ENCODE measurements at places on chromosomes 2 and 18.

- peaks cover 10% of the 10 kb centered on the region for H3K4me1 ChIP-seq
- no peaks in the 10 kb centered on the region for H3K27me3 ChIP-seq
- H3K27ac ChIP-seq: peak overlapping the region; percentile 31
- H3K36me3 ChIP-seq: peaks cover 2% of the 10 kb centered on the region
Measured at GRCh38 chr2:102749938-102750337, 11.9 kb upstream of the TMEM182 start.

DNA sequence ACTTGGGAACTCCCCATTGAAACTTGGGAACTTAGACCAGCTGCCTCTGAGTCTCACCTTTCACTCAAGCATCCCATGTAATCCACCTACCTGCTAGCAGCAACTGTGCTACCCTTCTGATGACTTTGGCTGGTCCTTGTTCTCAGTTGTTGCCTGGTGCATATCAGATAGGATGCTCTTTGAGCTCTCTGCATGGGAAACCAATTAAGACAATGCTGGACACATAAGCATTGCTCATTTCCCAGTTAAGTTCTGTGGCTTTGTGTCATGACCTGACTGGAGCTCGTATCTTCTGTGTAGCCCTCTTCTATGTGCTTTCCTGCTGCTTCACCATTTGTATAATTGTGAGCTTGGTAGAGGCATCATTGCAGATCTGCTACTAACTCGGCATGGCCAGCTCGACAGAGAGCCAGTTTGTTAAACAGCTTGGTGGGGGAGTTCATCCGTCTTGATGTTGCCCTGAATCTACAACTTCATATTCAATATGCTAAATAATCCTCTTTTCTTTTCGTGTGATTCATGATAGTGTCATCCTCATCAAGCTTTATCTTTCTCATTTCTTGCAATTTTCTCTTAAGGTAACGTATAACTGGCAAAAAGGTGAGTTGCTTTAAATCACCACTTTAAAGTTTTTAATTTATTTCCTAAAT, 447.5 kb upstream of the SLC14A2 start:
- H3K27me3 ChIP-seq: no peaks in the 10 kb centered on the region
- H3K27ac ChIP-seq: no peak overlapping the region

DNA sequence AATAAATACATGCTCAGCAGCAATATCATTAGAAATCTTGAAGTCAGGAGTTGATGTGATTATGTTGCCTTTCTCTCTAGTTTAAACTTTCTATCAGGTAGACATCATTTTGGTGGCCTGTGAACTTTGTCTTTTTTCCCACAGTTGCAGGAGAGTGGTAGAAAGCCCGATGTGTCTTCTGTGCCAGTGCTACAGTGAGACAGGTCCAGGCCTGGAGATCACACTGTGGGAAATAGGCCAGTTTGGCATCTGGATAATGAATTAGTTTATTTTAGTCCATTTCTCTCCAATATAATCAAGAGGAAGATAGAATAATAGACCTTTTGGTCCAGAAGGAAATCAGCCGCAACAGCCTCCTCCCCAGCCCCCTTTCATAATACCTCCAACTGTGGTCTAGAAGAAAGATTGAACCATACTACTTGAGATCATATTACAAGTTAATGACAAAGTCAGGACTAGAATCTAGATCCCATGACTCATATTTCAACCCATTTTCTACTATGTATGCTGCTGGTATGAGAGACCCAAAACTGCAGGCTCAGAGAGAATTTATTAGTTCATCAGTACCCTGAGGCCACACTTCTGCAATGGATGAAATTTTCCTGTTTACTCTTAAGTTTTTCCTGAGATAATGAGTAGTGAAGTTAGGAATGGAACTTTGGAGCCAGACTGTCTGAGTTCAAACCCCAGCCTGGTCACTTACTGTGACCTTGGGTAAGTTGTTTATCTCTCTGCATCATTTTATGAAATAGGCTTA, 20.6 kb downstream of the KCMF1 start:
- no peaks in the 10 kb centered on the region for H3K27me3 ChIP-seq
- H3K4me1 ChIP-seq: peaks cover 24% of the 10 kb centered on the region
- no peak overlapping the region for H3K27ac ChIP-seq
- no peak for DNase-seq

DNA sequence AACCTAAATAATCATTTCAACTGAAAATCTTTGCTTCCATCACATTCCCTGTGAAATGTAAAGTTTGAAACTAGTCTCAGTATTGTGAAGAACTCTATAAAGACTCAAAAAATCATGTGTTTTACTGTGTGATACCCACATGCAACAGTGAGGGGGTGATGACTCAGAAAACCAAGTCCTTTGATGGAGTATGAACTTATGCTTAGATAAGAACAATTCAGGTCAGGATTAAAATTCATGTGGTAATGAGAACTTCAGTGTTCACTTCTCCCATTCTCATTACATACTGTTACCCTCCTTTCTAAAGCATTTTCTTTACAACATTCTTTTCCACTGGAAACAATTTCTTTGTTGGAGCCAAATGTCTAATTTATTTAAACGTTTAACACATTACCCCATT, 360.2 kb downstream of the FSIP2 start:
- H3K27ac ChIP-seq: no peak overlapping the region
- no peak for DNase-seq
- no peaks in the 10 kb centered on the region for H3K4me1 ChIP-seq
- H3K4me3 ChIP-seq: no peak overlapping the region
- no peaks in the 10 kb centered on the region for H3K27me3 ChIP-seq

- no peaks in the 10 kb centered on the region for H3K36me3 ChIP-seq
- H3K27me3 ChIP-seq: peaks cover 2% of the 10 kb centered on the region
- no peak for DNase-seq
- no peak overlapping the region for H3K4me3 ChIP-seq
- H3K27ac ChIP-seq: no peak overlapping the region
Measured at GRCh38 chr2:120963997-120964705, 228.5 kb downstream of the GLI2 start.

- H3K36me3 ChIP-seq: peaks cover 19% of the 10 kb centered on the region
- H3K4me1 ChIP-seq: no peaks in the 10 kb centered on the region
- H3K27ac ChIP-seq: no peak overlapping the region
Measured at GRCh38 chr2:227106845-227107759, 56.9 kb downstream of the COL4A4 start.

GRCh38 chr2:66013456-66013855, 421.5 kb upstream of the MEIS1 start:
- H3K4me3 ChIP-seq: no peak overlapping the region
- H3K27me3 ChIP-seq: peaks cover 2% of the 10 kb centered on the region
- H3K27ac ChIP-seq: no peak overlapping the region
- no peak for DNase-seq
- H3K36me3 ChIP-seq: peaks cover 1% of the 10 kb centered on the region

DNA sequence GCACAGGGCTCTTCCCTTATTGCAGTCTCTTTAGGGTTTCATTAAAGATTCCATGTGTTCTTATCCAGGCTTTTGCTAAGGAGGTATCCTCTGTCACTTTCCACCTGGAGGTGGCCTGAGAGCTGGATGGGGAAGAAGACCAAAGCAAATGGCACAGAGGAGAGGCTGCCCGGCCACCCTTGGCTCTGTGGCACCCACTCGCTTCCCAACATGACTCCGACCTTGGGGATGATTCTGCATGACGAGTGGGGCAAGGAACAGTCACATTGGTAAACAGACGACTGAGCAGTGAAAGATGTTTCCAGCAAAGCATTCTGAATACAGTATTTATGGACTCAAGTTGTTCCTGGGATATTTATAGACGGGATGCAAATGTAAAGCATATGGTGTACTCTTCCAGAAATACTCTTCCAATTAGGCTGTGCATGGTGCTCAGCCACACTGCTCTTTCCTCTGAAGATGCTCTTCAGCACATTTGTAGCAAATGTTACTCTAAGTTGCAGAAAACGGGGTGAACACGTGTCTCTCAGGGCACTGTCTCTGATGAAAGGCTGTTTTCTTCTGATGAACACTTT, 377.1 kb upstream of the HS6ST1 start:
- H3K4me3 ChIP-seq: no peak overlapping the region
- DNase-seq: no peak
- no peaks in the 10 kb centered on the region for H3K36me3 ChIP-seq
- H3K4me1 ChIP-seq: peaks cover 2% of the 10 kb centered on the region

DNA sequence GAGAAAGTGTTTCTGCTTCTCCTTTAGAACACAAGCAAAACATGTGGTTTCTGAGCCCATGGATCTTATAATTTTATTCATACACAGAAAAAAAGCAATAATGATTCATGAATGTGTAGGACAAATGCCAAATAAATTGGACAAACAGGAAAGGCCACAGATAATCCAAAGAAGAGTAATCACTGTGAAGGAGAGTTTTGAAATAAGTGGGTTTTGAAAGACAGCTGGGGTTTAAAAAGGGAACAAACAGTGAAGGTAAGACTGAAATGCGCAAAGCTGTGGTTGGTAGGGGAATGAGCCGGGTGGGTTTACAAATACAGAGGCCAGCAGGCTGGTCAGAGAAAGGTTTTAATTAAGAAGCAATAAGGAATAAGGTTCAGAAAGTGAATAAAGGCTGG, 50.0 kb upstream of the MBOAT2 start:
- no peak overlapping the region for H3K4me3 ChIP-seq
- peaks cover 3% of the 10 kb centered on the region for H3K4me1 ChIP-seq
- H3K27ac ChIP-seq: no peak overlapping the region
- H3K36me3 ChIP-seq: no peaks in the 10 kb centered on the region
- no peak for DNase-seq

GRCh38 chr2:33735096-33735495, 136.0 kb upstream of the FAM98A start:
- no peaks in the 10 kb centered on the region for H3K36me3 ChIP-seq
- no peak overlapping the region for H3K4me3 ChIP-seq
- DNase-seq: no peak
- H3K27ac ChIP-seq: no peak overlapping the region

All from memory B cell (primary cell).